ENCODE measurements at places on chromosomes 1 and 21. TPM values are rescaled to one million over a fixed set of nuclear protein-coding genes. Genes with fewer than 3 reads are reported as not detected.

The UQCRHL gene
- total RNA-seq = 2.4 TPM

The AUNIP gene
- total RNA-seq = 3.3 TPM

The OPRD1 gene
- total RNA-seq = 9.7 TPM

The GPR37L1 gene
- not detected for total RNA-seq

DNA sequence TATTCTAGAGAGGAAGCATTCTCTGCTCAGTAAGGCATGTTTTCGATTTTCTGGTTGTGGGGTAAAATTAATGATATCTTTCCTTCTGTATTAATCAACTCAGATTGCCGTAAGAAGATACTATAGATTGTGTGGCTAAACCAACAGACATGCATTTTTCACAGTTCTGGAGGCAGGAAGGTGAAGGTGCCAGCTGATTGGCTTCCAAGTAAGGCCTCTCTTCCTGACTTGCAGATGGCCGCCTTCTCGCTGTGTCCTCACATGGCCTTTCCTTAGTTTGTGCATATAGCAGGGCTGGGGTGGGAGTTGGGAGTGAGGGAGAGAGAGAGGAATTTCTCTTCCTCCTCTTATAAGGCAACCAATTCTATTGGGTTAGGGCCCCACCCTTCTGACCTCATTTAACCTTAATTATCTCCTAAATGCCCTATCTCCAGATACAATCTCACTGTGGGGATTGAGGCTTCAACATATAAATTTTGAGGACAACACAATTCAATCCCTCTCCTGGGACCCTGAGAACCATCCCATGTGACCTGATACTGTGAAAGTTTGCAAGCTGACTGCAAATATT lies 52.3 kb upstream of the MRPS6 start:
- H3K4me1 ChIP-seq = peaks cover 3% of the 10 kb centered on the region
- H3K27ac ChIP-seq = no peak overlapping the region
- no peak overlapping the region for H3K4me3 ChIP-seq
- DNase-seq = no peak
- H3K27me3 ChIP-seq = no peaks in the 10 kb centered on the region

GRCh38 chr1:202871367-202871766 lies 17.6 kb downstream of the RABIF start:
- DNase-seq = no peak
- H3K4me1 ChIP-seq = no peaks in the 10 kb centered on the region
- no peak overlapping the region for H3K4me3 ChIP-seq
- no peak overlapping the region for H3K27ac ChIP-seq
- H3K27me3 ChIP-seq = peaks cover 3% of the 10 kb centered on the region

- H3K27ac ChIP-seq = no peak overlapping the region
- no peaks in the 10 kb centered on the region for H3K36me3 ChIP-seq
- no peak overlapping the region for H3K4me3 ChIP-seq
- H3K4me1 ChIP-seq = peaks cover 8% of the 10 kb centered on the region
These were observed 160.6 kb upstream of the EDN2 start for GRCh38 chr1:41645062-41645461.

DNA sequence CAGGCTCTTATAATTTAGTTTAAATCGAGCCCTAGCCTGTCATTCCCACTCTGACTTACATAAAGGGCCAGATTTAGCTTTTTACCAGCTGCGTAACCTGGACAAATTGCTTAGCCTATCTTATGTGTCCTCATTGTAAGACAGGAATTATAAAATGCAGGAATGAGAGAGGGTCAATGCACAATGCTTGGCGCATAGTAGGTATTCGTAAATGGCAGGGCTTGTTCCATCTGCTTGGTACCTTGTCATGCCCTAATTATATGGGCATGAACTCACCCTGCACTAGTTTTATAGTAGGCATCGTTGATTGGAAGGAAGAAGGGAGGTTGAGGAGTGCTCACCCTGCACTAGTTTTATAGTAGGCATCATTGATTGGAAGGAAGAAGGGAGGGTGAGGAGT lies 108.8 kb downstream of the GALNT2 start:
- H3K4me3 ChIP-seq = no peak overlapping the region
- H3K4me1 ChIP-seq = no peaks in the 10 kb centered on the region
- no peaks in the 10 kb centered on the region for H3K27me3 ChIP-seq
- DNase-seq = no peak

DNA sequence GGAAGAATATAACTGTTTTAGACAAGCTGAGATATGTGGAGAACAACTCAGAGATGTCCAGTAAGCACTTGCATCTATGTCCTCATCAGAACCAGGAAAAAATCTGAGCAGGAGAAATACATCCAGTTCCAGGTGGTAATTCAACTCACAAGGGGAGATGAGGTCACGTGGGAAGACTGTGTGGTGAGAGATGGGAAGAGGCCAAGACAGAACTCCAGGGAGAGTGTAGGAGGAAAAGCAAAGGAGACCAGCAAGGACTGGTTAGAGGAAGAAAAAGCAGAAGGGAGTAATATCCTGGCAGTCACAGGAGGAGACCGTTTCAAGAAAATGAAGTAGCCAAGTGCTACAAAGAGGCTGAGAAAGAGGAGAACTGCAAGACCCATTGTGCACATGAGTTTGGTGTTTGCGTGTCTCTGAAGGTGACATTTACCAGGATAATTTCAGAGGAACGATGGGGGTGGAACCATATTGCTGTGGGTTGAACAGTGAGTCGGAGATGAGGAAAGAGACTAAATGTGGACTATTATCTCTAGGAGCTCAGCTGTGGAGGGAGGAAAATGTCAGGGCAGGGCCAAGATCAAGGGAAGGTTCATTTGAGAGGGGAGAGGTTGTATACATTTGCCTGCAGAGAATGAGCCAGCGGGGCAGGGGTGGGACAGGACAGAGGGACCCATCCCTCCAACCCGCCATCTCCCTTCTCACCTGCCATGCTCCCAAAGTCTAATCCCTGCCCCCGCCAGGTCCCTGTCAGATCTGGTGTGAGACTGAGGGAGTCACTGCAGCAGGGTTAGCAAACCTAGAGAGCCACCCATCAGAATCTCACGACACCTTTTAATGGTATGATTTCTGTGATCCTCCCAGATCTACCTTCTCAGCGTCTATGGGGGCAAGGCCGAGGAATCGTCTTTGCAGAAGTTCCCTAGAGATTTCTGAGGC lies 24.9 kb downstream of the SUSD4 start:
- no peak overlapping the region for H3K27ac ChIP-seq
- H3K27me3 ChIP-seq = peaks cover 5% of the 10 kb centered on the region
- no peaks in the 10 kb centered on the region for H3K36me3 ChIP-seq
- DNase-seq = no peak

GRCh38 chr1:163168053-163168452 lies 34.7 kb downstream of the RGS5 start:
- peaks cover 23% of the 10 kb centered on the region for H3K36me3 ChIP-seq
- H3K4me1 ChIP-seq = peaks cover 19% of the 10 kb centered on the region
- no peaks in the 10 kb centered on the region for H3K27me3 ChIP-seq
- no peak overlapping the region for H3K4me3 ChIP-seq
- DNase-seq = no peak

DNA sequence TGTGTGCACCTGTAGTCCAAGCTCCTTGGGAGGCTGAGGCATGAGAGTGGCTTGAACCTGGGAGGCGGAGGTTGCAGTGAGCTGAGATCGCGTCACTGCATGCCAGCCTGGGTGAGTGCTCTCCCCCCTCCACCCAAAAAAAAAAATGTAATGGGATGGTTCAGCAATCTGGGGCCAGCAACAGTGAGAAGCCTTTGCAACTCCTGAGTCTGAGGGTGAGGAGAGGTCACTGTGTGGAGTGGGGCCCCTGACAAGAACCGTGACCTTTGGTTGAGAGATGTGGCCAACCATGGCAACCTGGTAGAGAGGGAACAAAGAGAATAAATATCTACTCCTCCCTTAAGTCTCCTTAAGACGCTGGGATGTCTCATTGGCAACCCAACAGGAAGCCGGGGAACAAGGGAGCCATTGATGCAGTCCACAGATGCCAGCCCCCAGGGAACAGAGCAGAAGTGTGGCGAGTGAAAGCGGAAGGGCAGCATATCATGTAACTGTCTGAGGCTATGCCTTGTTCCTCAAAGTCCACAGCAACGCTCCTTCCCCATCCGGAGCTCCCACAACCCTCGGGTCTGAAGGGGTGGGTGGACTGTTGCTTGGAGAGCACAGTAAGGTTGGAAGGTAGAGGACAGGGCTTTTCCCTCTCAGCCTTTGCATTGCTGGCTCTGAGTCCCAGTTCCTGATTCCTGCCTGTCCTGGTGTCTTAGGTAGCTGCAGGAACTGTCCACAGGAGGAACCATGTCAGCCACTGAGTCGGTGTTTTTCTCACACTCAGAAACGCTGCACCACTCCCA lies 8.3 kb downstream of the TRNP1 start:
- peaks cover 5% of the 10 kb centered on the region for H3K27me3 ChIP-seq
- no peak overlapping the region for H3K27ac ChIP-seq
- no peak overlapping the region for H3K4me3 ChIP-seq
- no peak for DNase-seq
- no peaks in the 10 kb centered on the region for H3K36me3 ChIP-seq
